ENCODE measurements at places on chromosomes 12 and 14. TPM values are rescaled to one million over a fixed set of nuclear protein-coding genes. Genes with fewer than 3 reads are reported as not detected.

GDF3 gene
- not detected for total RNA-seq

DNA sequence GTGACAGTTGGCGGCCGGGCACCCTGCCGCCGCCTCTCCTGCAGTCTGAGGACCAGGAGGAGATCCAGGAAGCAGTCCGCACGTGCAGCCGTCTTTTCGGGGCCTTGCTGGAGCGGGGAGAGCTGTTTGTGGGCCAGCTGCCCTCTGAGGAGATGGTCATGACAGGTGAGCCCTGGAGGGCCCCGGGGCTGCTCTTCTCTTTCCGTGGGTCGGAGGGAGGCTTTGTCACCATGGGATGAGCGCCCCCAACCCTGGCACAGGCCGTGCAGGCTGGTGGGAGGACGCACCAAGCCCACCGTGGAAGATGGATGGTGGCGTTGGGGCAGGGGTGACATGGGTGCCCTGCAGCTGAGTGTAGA lies 532 bp downstream of the NOC4L start:
- no peak for DNase-seq

DPPA3 gene
- total RNA-seq, result not detected

BIN2 gene
- 267 TPM for total RNA-seq

Measured in naive thymus-derived CD8-positive, alpha-beta T cell (primary cell).